Thoracic aorta (tissue), 2 donors: ENCODE measurements at places on chromosomes 1 and 21. TPM values are rescaled to one million over a fixed set of nuclear protein-coding genes. Genes with fewer than 3 reads are reported as not detected.
A peak's percentile ranks its signal among the peaks of the same experiment; 100 is the strongest.

GRCh38 chr1:223479718-223480425 lies 86.7 kb downstream of the CCDC185 start:
- H3K4me3 ChIP-seq, result no peak overlapping the region
- H3K27me3 ChIP-seq, result no peaks in the 10 kb centered on the region
- H3K27ac ChIP-seq, result no peak overlapping the region

The HPCAL4 gene
- total RNA-seq, result 0.35 TPM

The RHBG gene
- total RNA-seq, result not detected

The TESK2 gene
- total RNA-seq, result 3.5 TPM

GRCh38 chr1:214420833-214421232 lies 130.6 kb downstream of the PTPN14 start:
- H3K4me3 ChIP-seq, result no peak overlapping the region
- no peak overlapping the region for H3K27ac ChIP-seq
- no peak for DNase-seq
- H3K4me1 ChIP-seq, result peaks cover 53% of the 10 kb centered on the region

- no peaks in the 10 kb centered on the region for H3K27me3 ChIP-seq
- H3K4me1 ChIP-seq, result peaks cover 54% of the 10 kb centered on the region
- no peak overlapping the region for H3K27ac ChIP-seq
- no peaks in the 10 kb centered on the region for H3K36me3 ChIP-seq
- H3K4me3 ChIP-seq, result peak overlapping the region; percentile 63
Observed at GRCh38 chr1:229409616-229410369, 24.1 kb downstream of the ACTA1 start.

The CD1C gene
- not detected for total RNA-seq

DNA sequence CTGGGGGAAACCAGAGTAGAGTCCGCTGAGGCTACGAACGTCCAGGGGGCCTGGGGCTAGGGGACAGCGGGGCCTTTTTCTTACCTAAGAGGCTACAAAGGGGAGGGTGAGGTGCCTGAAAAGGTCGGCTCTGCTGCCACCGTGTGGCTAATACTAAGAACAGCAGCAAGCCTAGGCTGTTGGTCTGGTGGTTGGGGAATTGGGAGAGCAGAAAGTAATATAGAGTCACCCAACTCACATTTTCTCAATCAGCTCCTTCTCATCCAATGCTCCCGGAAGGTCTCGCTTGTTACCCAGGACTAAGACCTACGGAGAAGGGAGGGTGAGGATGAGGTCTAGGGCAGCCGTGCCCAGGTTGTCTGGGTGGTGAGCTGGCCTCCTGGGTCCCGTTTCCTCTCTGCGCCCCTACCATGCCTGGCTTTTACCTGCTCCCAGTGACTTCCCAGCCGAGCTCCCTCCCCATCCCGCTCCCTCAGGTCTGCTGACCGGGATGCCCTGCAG lies 9.3 kb downstream of the ARL8A start:
- H3K27ac ChIP-seq, result peak overlapping the region; percentile 93
- H3K36me3 ChIP-seq, result peaks cover 38% of the 10 kb centered on the region
- no peaks in the 10 kb centered on the region for H3K27me3 ChIP-seq

DNA sequence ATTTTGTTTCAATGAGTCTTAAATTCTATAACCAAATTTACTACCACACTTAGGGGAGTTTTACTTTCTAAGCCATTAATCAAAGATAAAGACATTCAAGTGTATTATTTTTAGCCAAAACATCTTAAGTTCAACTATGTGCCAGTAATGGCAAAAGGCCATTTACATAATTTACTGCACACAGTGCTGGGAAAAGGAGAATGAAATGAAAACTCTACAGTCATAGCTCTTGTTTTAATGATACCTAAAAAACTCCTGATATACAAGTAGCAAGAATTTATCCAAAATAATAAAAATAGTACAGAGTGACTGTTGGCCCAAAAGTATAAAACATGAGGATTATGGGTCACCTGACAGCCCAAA lies 42.4 kb upstream of the C1orf198 start:
- peak overlapping the region; percentile 40 for H3K27ac ChIP-seq
- peaks cover 39% of the 10 kb centered on the region for H3K4me1 ChIP-seq
- no peak for DNase-seq
- peak overlapping the region; percentile 23 for H3K4me3 ChIP-seq

- no peaks in the 10 kb centered on the region for H3K27me3 ChIP-seq
- DNase-seq, result no peak
- no peaks in the 10 kb centered on the region for H3K36me3 ChIP-seq
- H3K4me3 ChIP-seq, result no peak overlapping the region
Observed at GRCh38 chr1:73766786-73767348, 431.1 kb downstream of the LRRIQ3 start.

DNA sequence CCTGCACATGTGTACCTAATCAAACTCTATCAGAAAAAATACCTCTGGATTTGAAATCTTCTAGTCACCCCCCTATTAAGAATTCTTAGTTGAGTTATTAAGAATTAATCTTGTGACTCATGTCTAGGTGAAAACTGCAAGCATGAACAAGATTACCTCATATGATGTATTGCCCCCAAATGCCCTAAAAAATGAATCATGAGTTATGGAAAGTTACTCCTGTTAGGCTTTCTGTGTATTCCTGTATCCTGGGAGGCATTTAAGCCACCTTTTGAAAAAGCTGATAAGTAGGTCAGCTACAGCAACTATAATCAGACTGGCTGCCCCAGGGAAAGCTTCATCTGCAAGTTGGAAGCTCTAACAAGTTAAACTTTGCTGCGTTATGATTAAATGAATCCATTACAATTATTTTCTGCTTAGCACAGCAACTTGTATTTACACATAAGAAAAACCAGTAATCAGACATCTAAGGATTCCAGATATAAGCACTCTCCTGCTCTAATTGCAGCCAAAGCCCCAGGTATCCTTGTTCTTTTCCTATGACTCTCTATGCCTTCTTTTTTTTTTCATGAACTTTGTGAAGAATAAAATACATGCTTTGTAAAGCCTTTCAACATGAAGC lies 147.7 kb downstream of the NTPCR start:
- H3K4me1 ChIP-seq, result no peaks in the 10 kb centered on the region
- no peak for DNase-seq
- H3K36me3 ChIP-seq, result no peaks in the 10 kb centered on the region
- no peak overlapping the region for H3K4me3 ChIP-seq
- H3K27me3 ChIP-seq, result no peaks in the 10 kb centered on the region

DNA sequence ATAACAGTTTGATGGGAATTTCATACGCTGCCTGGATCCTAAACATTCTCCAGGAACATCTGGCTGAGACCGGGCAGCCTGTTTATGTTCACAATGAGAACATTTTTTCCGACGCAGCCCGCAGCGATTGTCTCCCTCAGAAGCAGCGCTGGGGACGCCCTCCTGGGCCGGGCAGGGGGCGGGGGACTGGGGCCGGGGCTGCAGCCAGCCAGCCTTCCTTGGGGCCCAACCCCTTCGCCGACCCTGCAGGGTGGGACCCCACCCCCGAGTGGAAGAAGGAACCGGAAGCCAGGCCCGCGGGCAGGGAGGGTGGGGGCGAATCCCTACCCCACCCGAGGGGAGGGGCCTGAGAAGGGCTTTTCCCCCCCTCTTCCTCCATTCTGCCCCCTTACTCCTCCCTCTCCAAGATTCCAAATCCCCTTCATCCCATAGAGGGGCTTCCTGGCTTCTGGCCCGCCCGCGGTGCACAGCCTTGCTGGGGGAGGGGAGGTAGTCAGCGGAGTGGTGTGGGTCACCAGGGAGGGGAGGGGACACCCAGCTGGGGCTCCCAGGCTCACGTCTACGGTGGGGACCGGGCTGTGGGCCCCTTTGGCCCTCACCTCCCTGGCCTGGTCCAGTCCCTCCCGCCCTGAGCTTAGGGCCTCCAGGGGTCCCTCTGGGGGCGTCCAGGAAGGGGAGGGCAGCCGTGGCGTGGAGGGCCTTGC lies 60.6 kb downstream of the WNT9A start:
- peaks cover 19% of the 10 kb centered on the region for H3K4me1 ChIP-seq
- H3K4me3 ChIP-seq, result peak overlapping the region; percentile 64
- peak overlapping the region; percentile 1 for H3K27ac ChIP-seq
- no peaks in the 10 kb centered on the region for H3K36me3 ChIP-seq
- no peak for DNase-seq

GRCh38 chr1:175742790-175743459 lies 470 bp downstream of the TNR start:
- H3K27ac ChIP-seq, result no peak overlapping the region
- no peaks in the 10 kb centered on the region for H3K36me3 ChIP-seq
- no peaks in the 10 kb centered on the region for H3K27me3 ChIP-seq
- peak overlapping the region; percentile 30 for H3K4me3 ChIP-seq
- H3K4me1 ChIP-seq, result no peaks in the 10 kb centered on the region
- DNase-seq, result no peak

DNA sequence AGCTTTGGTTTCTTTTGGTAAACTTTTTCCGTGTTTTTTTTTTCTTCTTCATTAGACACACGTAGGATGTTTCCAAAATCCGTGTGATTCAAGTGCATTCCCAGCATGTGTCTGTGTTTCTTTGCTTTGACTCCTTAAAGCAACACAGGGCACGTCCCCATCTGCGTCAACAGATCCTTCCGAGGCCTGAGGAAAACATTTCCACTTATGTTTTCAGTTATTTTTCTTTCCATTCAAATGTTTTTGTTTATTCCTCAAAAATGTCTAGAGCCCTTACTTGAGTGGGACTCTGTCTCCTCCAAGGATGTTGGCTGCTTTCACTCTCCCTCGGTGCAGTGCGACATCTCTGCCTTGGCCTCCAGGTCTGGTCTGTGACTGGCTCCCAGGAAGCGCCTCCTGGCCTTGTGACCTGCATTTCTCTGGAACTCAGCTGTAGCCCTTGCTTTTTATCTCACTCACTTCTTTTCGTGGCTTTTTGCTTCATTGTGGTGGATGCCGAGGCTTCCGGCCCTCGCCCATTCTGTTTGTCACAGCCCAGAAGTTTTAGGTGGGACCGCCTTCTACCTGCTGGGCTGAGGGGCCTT lies 31.3 kb upstream of the SLC19A1 start:
- H3K27me3 ChIP-seq, result no peaks in the 10 kb centered on the region
- H3K27ac ChIP-seq, result no peak overlapping the region
- peaks cover 6% of the 10 kb centered on the region for H3K4me1 ChIP-seq
- DNase-seq, result no peak

DNA sequence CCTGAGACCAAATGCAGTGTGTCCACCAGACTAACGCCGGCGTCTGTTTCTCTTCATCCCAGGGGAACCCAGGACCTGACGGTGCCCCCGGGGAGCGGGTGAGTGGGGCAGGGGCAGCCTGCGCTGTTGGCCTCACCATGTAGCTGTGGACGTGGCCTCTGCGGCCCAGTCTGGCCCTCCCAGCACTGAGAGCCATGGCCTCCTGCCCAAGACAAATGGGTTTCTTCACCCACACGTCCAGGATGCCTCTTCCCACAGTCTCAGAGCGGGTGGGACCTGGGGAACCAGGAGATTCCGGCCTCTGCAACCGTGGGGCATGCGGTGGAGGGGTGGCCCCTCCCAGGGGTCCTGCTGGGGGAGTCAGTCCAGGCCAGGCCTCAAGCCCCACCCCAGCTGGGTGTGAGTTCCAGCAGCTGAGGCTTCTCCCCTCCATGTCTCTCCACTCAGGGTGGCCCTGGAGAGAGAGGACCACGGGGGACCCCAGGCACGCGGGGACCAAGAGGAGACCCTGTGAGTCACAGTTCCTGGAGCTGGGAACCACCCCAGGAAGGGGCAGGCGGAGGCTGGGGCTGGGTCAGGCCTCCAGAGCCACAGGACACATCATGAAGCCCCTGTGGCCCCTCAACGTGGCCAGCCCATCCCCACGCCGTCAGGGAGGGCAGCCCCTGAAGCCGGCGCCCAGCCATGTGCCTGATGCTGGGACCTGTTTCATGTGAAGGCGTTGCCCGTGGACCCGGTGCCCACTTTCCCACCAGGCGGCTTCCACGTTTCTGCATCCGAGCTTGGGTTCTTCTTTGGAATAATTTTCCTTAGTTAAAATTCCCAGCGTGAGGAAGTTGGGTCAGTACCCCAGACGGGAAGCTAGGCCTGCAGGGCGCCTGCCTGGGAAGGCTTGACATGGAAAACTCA lies 11.0 kb downstream of the COL6A1 start:
- DNase-seq, result peak; percentile 1
- no peak overlapping the region for H3K4me3 ChIP-seq
- H3K36me3 ChIP-seq, result peaks cover 70% of the 10 kb centered on the region

The PTGER3 gene
- 45.2 TPM for total RNA-seq

- no peaks in the 10 kb centered on the region for H3K36me3 ChIP-seq
- no peak for DNase-seq
- no peaks in the 10 kb centered on the region for H3K27me3 ChIP-seq
- no peak overlapping the region for H3K4me3 ChIP-seq
Observed at GRCh38 chr21:32253215-32253641, 25.6 kb downstream of the MIS18A start.

DNA sequence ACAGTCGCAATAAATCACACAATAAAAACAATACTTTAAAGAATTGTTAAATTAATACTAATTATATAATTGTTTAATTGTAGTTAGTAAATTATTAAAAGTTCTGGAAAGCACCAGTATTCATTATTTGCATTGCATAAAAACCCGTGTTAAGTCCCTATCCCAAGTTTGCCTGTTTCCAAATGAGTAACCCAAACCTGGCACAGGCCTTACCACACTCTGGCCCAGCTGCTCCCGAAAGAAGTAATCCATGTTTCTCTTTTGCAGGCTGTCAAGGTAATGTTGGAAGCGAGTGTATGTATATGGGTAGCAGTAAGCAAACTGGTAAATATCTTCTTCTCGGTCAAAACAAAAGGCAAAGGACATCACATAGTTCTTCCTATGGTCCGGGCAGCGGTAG lies 268.7 kb upstream of the BEND5 start:
- no peak for DNase-seq
- H3K4me1 ChIP-seq, result no peaks in the 10 kb centered on the region
- no peak overlapping the region for H3K27ac ChIP-seq
- H3K27me3 ChIP-seq, result no peaks in the 10 kb centered on the region

- no peak overlapping the region for H3K4me3 ChIP-seq
- H3K4me1 ChIP-seq, result peaks cover 48% of the 10 kb centered on the region
- DNase-seq, result no peak
- H3K27me3 ChIP-seq, result no peaks in the 10 kb centered on the region
- no peaks in the 10 kb centered on the region for H3K36me3 ChIP-seq
Observed at GRCh38 chr1:208256556-208256955, 12.4 kb upstream of the PLXNA2 start.

- H3K4me1 ChIP-seq, result peaks cover 73% of the 10 kb centered on the region
- no peaks in the 10 kb centered on the region for H3K27me3 ChIP-seq
- H3K36me3 ChIP-seq, result no peaks in the 10 kb centered on the region
Observed at GRCh38 chr1:226690460-226690982, 48.6 kb downstream of the ITPKB start.

DNA sequence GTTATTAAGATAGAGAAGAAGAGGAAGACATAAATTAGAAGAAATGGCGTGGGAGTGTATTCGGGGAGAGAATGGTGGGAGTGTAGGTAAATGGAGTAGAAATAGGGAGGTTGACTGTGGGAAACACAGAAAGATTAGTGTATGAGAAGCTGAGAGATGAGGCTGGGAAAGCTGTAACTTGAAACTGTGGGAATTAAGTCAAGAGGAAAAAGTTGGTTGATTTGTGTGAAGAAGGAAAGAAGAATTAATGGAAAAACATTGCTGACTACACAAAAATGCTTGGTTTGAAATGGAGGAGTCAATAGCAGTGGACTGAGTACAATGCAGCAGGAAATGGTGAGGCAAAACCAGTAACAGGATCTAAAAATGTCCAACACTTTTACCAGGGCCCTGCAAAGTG lies 448.3 kb downstream of the PTPRC start:
- no peak overlapping the region for H3K27ac ChIP-seq
- DNase-seq, result no peak
- no peak overlapping the region for H3K4me3 ChIP-seq

The ZFP69 gene
- 3.2 TPM for total RNA-seq

GRCh38 chr1:153490272-153491051 lies 30.0 kb upstream of the S100A7 start:
- H3K36me3 ChIP-seq, result no peaks in the 10 kb centered on the region
- peak overlapping the region; percentile 36 for H3K4me3 ChIP-seq
- H3K27me3 ChIP-seq, result no peaks in the 10 kb centered on the region
- H3K4me1 ChIP-seq, result peaks cover 29% of the 10 kb centered on the region
- peak overlapping the region; percentile 95 for H3K27ac ChIP-seq

The S100A3 gene
- 25.0 TPM for total RNA-seq
